ENCODE measurements at places on chromosomes 2 and 18.
A peak's percentile ranks its signal among the peaks of the same experiment; 100 is the strongest.

- DNase-seq = peak; percentile 58
These were observed 1.4 kb downstream of the FZD5 start for GRCh38 chr2:207768168-207768865.

GRCh38 chr2:17441790-17442189 lies 76.5 kb downstream of the RAD51AP2 start:
- no peak for DNase-seq

GRCh38 chr2:101665312-101665711 lies 32.2 kb upstream of the MAP4K4 start:
- DNase-seq = no peak

GRCh38 chr2:71224457-71224856 lies 2.4 kb downstream of the PAIP2B start:
- no peak for DNase-seq

All from D341Med (cell line).